Activated naive CD4-positive, alpha-beta T cell (primary cell): ENCODE measurements at places on chromosomes 6 and 20.

GRCh38 chr6:74870403-74870802 lies 335.4 kb downstream of the COL12A1 start:
- DNase-seq: no peak

DNA sequence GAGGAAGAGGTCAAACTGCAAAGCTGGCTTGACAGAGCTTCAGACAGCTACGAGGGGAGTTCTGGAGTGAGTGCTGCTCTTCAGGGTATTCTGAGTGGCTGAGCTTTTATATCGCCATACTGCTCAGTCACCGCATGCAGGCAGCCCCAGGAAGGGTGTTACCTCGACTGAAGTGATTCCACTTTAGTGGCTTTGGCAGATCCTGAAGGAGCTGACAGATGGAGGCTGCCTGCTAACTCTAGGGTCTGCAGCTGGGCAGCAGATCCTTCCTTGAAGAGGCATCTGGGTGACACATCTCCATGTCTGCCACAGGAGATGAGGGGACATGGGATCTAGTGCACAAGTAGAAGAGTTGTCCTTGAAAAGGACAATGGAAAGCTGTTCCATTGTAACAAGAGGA lies 3.7 kb upstream of the DEK start:
- DNase-seq: no peak

DNA sequence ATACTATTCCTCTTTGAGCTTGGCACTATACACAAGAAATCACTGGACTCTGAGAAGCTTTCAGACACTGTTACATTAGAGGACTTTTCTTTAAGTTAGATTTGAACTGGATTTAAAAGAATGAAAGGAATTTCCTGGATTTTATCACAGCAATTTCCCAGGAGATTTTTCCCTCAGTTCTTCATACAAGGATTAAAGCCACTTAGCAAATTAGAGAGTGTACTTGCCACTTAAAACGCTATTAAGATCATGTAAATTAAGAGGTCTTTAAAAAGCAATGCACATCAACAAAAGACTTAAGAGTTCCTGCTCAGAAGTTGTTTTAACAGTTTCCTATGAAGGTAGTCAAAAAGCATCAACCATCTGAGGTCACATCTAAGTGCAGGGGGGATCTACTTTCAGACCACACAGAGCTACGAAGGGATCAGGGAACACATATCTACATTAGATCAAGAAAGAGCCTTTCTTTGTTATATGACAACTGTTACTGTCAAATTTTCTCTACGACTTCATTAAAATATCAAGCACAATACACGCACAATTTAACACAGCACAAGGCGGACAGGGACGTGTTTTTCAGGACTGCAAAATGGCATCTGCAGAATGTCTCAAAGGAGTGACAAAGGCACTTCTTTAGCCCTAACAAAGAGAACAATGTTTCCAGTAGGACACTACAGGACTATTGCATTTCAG lies 65.8 kb downstream of the EPB41L2 start:
- DNase-seq: no peak

- DNase-seq: no peak
Measured at GRCh38 chr20:57838670-57839151, 128.9 kb upstream of the PMEPA1 start.

DNA sequence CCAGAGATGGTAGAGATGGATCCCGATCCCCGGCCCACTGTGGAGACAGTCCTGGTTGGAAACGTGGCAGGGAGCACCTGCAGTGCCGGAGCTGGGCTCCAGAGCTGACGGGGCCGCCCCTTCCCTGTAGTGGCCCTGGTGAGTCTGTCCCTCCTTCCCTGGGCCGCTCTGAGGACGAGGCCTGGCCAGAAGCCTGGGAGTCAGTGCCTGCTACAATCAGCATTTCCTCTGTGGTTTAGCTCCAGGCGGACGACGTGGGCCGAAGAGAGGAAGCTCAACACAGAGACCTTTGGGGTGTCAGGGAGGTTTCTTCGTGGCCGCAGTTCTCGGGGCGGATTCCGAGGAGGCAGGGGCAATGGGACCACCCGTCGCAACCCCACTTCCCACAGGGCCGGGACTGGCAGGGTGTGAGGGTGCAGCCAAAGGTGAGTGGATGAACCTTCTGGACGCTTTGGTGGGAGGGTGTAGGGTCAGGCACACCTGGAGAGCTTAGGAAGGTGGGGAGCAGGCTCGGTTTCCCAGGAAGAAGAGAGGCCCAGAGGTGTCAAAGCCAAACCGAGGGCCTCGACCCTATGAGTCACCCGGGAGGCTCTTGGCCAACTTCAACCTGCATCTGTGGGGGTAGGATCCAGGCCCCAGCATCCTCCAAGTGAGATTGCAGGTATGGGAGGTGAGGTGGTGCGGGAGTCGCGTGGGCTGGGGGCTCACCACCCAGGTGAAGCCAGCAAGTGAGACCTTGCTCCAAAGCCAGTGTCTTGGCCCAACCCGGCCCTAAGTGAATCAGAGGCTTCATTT lies 9.9 kb downstream of the PSMA7 start:
- no peak for DNase-seq

DNA sequence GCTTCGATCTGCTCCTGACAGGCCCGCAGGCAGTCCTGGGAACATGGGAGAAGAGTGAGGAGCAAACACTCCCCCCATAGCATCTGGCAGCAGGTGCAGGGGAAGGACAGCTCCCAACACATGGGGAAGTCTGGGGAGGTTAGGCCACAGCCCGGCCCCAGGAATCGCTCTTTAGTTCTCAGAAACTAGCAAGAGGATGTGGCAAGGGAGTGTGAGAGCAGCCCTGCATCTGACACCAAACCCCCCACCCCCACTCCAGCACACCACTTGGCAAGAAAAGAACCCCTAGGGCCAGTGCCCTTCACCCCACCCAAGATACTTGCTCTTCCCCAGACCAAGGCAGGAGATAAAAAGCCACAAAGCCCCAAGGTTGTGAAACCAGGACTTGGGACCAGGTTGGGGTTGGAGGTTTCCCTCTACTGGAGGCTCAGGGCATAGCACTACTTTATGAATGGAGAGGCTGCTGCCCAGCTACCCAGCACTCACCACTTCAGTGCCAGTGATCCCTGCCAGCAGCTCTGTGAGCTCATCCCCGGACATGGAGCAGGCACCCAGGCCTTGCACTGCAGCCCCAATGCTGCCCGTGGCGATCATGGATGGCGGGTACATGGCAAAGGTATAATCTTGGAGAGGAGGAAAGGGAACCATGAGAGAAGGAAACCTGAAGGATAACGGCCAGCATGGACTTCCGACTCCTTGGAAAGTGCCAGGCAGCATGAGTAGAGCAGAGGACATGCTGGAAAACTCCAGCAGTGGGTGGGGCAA lies 5.4 kb downstream of the CCND3 start:
- no peak for DNase-seq

- DNase-seq: no peak
Measured at GRCh38 chr6:18509871-18510643, 122.9 kb downstream of the RNF144B start.

GRCh38 chr6:107618672-107619071 lies 128.8 kb downstream of the SOBP start:
- DNase-seq: no peak
